Kidney tubule cell (primary cell): ENCODE measurements at places on chromosomes 7 and 10.
A peak's percentile ranks its signal among the peaks of the same experiment; 100 is the strongest.

DNA sequence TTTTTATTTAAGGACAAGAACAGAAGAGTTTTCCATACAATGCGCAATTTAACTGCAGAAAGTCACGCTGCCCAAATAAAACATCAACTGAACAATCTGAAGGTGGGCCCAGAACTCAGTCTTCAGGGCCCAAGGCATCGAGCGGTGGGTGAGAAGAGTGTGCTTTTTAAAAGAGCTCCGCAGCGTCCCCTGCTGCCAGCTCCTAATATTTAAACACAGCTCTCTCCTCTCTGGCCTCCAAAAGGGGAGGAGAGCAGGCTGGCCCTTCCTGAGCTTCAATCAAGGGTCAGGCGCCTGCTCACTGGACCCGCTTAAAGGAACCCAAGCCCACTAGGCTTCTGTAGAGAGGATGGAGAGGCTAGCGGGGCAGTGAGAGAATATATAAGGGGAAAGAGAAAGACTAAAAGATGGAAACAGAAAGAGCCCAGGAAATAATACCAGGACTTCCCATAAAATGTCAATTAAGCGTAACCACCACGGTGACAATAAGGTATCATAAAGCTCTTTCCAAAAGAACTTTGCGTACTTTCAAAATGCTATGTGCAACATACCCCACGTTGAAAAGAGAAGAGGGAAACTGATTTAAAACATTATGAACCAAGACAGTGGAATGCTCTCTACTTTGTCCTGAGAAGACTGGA, 2.8 kb downstream of the FAM53B start:
- DNase-seq, result peak; percentile 81

DNA sequence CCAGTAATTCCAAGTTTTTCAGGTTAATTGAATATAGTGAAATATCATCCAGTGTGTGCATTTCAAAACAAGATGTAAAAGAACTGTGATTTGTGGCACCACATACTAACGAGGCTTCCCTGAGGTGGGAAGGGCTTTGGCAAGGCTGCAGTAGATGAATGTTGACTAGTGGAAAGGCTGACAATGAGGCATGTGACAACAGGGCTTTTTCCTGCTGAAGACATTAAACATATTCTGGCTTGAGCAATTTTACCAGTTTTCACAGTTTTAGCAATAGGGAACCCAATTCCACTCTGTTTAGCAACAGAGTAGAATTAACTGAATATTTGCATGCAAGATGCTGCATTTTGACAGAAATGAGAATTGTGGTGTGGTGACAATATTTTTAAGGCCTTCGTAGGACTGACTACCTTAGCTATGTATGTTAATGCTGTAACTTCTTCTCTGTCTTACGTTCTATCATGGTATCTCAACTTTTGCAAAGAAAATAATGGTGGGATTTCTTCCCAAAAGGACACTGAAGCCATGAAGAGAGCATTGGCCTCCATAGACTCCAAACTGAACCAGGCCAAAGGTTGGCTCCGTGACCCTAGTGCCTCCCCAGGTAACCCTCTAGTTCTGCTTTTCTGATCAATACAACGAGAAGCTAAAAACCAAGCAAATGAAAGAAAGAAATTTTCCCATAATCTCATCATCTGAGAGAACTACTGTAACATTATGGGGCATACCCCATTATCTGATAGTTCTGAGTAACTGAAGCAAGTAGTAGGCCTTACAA, 68.5 kb downstream of the AP3M1 start:
- no peak for DNase-seq

- no peak for DNase-seq
These were observed 15.7 kb downstream of the BPGM start for GRCh38 chr7:134662166-134662870.

- DNase-seq, result peak; percentile 64
These were observed 10.9 kb downstream of the PPA1 start for GRCh38 chr10:70222340-70222794.

- DNase-seq, result peak; percentile 36
These were observed 192.9 kb upstream of the FZD8 start for GRCh38 chr10:35834877-35835494.

DNA sequence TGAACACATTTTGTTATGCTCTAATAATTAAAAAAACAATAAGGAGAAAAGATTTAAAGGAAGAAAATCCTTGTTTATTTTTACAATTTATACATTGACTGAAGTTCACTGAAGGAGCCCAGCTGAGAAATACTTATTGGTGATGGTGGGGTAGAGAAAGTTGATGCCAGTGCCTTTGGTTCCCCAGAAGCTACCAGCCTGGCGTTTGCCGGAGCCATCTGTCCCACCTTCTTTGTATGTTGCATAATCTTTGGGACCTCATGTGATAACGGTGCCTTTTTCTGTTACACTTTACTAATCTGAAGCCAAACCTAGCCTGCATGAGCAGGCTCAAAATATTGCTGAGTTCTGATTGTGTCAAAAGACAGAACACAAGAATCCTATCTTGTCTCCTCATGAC, 22.7 kb downstream of the ZNF365 start:
- no peak for DNase-seq

DNA sequence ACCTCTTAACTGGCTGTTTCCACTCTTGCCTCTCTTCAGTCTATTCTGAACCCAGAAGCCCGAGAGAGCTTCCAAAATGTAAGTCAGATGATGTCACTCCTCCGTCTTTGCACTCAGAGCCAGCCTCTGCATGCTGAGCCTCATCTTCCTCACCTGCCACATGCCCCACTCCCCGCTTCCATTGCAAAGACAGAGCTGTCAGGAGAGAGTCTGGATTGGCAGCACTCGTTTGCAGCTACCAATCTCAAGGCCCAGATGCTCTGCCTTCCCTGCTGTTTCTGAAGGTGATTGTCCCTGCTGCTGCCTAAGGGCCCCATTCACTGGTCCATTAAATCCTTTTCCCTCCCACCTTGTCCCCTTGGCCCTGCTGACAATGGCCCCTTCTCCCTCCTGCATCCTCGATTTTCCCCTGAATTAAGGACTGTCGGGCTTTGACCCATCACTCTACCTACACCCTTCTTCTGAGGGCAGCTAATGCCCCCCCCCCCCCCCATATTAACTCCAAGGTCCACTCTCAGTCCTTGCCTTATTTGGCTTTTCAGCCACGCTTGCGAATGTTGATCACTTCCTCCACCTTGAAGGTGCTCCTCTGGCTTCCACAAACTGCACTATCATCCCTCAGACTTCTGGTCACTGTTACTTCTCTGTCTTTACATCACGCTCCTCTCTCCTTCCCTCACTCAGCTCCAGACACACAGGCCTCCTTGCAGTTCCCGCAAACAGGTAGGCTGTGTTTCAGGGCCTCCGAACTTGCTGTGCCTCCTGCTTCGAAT, 98.5 kb downstream of the CHN2 start:
- DNase-seq, result no peak

DNA sequence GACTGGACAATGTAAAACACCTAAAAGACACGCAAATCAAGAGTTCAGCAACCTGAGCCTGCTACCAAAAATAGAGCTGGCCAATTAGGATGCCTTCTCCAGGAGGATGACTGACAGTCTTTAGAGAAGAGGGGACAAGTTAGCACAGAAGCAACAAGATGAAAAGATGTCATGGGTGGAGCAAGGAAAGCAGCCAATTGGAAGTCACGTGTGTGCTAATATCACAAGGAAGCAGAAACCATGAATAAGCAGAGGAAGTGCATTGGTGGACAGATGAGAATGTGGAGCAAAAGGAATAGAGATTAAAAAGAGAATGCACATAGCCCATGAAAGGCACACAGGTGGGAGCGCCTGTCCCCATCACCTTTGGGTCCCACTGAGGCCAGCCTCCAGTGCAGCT, 148.1 kb downstream of the SLC25A13 start:
- no peak for DNase-seq

DNA sequence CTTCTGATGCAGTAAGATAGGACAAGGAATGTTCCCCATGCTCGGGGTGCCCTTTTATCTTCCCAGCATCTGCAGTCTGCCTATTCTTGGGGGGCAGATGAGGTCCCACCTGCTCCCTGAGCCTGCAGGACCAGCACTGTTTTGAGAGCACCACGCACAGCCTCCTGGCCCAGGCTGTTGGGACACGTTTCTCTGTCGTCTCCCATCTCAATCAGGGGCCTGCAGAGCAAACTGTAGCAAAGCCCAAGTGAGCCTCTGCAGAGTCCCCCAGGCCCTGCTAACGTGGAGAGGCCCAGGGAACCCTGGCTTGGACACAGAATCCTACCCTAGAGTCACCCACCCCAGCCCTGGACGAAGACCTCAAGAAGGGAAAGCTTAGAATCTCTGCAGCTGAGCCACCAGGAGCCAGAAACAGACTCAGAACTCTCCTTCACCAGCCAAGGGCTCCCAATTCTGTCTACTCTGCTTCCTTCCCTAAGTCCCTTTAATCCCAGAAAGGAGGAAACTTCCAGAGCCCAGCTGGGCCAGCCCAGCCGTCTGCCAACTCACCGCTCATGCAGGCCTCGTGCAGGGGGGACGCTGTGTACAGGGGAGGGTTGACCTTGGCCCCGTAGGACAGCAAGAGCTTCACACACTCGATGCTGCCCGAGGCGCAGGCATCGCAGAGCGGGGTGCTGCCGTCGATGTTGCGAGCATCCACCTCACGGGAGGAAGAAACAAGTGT, 15.6 kb downstream of the ASB13 start:
- DNase-seq, result no peak

DNA sequence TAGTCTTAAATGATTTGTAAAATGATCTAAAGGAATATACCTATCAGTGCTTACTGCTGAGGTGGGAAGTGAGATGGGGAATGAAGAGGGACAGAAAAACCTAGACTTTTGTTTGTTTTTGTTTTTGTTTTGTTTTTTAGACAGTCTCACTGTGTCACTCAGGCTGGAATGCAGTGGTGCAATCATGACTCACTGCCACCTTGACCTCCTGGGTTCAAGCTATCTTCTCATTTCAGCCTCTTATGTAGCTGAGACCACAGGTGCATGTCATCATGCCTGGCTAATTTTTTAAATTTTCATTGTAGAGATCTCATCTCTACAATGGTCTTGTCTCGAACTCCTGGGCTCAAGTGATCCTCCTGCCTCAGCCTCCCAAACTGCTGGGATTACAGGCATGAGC, 116.4 kb upstream of the SEM1 start:
- DNase-seq, result peak; percentile 31

DNA sequence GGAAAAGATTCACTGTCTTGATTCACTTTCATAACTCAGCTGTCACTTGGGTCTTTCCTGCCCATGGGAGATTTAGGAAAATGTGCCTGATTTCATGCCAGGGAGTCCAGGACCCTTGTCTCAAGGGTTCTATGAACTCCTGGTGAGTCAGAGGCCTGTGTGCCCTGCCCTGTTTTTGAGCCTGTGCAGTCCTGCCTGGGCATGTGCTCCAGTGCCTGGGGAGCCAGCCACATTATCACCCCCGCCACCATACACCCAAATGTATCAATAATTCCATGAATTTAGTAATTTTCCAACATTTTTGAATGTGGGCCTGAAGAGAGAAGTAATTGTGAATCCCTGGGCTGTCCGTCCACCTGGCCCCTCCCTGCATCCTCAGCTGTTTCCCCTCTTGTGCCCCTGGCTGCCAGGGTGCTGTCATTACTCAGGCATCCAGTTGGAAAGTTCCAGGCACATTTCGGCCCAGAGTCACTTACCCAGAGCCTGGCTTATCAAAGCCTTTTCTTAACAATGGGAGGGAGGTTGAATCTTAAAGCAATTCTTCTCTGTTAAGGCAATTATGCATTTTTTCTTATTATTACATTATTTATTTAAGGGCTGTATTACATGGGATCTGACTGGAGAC, 287.8 kb upstream of the CDC14C start:
- peak; percentile 73 for DNase-seq
